Left renal pelvis (tissue), 4 donors: ENCODE measurements at places on chromosomes 12 and 14. TPM values are rescaled to one million over a fixed set of nuclear protein-coding genes. Genes with fewer than 3 reads are reported as not detected.

NXPH4 gene
- 6.5 TPM for polyA plus RNA-seq

DNA sequence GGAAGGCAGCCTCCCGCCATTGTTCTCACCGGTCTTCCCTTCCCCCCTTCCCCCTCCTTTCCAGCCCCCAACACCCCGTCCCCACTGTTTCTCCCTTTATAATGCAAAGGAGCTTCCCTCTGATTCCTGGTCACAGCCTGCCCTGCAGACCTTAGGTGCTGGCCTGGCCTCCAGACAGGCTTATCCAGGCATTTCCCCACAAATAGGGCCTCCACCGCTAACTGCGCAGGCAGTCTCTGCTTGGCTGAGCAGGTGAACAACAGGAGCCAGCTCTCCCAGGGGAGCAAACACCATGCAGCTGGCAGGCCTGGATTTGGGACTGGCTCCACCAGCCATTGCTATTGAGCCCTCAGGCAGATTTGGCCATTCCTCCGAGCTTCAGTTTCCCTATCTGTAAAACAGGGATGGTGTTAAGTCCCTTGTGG lies 46.0 kb downstream of the SMIM41 start:
- DNase-seq: no peak

- no peak for DNase-seq
These were observed 218.4 kb upstream of the C14orf180 start for GRCh38 chr14:104361101-104361591.

GRCh38 chr12:28033538-28033915 lies 61.0 kb upstream of the PTHLH start:
- DNase-seq: no peak

LMNTD1 gene
- polyA plus RNA-seq: not detected

DNA sequence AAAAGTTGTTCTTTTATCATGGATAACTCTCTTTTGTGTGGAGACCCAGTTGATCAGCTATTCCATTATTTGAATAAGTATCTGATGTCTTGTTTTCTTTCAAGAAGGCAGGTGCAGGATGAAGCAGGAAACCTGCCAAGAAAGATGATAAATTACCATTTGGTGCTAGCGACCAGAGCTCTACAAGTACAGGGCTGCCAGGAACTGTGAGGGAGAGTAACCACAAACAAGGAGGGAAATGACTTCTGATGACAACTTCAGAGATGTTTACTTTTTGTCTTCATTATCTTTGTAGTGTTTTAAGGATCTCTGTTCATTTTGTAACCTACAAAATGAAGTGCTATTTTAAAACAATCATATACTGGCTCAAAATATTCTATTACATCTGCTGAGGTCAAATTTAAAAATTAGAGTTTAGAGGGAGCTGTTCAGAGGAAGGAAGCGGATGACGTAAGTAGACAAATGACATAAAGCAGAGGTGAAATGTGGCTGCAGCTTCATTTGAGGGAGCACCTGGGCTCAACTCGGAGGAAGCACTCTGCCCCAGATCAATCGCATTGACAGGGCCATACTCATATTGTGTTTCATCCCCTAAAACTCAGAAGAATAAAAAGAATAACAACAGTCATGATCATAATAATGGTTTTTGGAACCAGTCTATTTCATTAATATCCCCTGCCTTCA lies 226.8 kb downstream of the C12orf42 start:
- no peak for DNase-seq

ASCL1 gene
- polyA plus RNA-seq: 0.16 TPM
